ENCODE measurements at places on chromosomes 12 and 14.
A peak's percentile ranks its signal among the peaks of the same experiment; 100 is the strongest.

- DNase-seq = no peak
Observed at GRCh38 chr12:125688881-125689280, 623.6 kb downstream of the AACS start.

DNA sequence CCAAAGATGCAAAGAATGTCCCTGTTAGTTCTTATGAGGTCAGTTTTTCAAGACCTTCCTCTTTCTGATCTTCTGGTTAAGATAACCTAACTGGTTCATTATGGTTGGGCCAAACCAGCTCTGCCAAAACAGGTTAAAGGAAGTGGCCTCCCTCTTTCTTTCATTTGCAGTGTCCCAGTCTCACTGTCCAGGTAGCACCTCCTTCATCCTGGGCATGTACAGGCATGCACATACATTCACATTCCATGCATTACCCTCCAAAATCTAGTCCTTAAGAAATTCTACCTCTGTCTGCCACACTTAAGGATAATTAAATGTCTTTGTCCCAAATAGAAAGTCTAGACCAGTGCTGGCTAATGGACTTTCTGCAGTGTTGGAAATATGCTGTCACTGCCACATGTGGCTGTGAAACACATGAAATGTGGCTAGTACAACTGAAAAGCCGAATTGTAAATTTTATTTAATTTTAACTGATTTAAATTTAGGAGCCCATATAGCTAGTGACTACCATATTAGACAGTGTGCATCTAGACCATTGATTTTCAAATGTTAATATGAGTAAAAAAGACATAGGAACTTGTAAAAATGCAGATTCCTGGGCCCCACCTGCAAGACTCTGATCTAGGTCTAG lies 169.3 kb downstream of the PCNX1 start:
- no peak for DNase-seq

GRCh38 chr12:95874452-95874851 lies 15.7 kb downstream of the SNRPF start:
- no peak for DNase-seq

GRCh38 chr12:98698603-98699463 lies 53.7 kb downstream of the APAF1 start:
- peak; percentile 49 for DNase-seq

DNA sequence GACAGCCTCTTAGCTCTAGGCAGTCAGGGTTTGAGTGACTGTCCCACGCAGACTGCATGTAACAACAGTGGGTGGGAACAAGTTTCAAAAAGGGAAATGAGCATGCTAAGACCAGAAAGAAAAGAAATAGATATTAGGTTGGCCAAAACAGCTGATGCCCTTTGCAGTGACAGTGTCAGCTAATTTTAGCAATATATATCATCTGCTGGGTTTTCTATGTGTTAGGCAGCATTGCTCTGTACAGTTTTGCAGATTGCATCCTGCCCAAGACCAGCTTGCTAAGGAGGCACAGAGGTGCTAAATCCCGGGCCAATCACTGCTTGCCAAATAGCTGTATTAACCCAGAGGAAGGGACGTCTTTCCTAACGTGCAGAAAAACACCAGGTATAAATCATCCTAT lies 541.9 kb upstream of the TBX3 start:
- no peak for DNase-seq

DNA sequence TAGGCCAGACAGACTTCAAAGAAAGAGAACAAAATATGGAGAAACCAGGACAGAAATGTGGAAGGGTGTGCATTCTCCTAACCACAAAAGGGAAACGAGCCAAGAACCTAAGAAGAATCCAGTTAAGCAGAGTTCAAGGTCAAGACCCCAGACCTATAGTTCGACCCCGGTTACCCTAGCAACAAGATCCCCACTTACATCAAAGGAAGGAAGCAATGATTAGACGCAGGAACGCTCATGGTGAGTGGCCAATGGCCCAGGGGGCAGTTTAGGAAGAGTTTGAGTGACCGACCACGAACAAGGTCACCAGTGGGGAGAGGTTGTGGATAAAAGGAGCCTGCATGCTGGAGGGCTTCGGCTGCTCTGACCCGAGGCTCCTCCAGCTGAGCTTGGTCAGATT lies 36.2 kb downstream of the OAS2 start:
- no peak for DNase-seq

DNA sequence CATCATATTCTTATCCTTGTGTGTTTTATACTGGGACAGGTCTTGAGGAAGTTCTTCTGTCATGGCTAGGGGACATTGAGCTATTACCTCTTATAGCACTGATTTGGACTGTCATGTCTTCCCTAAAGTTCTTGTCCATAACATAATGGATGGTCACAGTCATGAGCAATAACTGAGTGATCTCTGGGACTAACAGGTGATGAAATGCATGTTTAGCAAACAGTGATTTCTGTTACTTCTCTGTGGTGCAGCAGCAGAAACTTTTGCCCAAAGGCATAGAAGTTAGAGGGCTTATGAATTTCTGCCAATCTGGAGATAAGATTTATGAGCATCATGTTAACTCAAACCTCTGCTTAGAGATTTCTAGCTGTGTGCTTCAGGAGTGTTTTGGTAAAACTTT lies 5.9 kb downstream of the ADIPOR2 start:
- no peak for DNase-seq

GRCh38 chr12:53994264-53995001 lies 5.5 kb upstream of the HOXC9 start:
- no peak for DNase-seq

DNA sequence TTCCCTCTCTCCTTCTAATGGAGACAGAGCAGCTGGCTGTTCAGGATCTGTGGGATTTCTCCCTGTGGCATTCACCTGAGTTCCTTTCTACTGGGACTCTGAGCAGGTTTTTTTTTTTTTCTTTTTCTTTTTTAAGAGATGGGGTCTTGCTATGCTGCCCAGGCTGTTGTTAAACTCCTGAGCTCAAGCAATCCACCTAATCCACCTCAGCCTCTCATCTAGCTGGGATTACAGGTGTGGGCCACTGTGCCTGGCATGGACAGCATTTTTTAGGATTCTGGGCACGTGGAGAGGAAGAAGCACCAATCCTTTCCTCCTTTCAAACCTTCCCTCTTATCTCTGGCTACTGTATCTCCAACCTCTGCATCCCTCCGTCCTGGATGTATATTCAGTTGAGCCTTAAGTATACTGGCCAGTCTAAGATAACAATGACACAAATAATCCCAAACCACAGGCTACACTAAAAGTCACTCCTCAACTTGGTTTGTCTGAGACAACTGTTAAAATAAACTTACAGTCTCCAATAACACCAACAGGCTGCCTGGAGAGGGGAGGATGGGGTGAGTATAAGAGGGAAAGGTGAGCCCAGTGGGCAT lies 16.4 kb upstream of the CELA1 start:
- DNase-seq = no peak
